ENCODE measurements at places on chromosomes 6 and 20. TPM values are rescaled to one million over a fixed set of nuclear protein-coding genes. Genes with fewer than 3 reads are reported as not detected.
A peak's percentile ranks its signal among the peaks of the same experiment; 100 is the strongest.

The FAM217A gene
- not detected for total RNA-seq

The CYP39A1 gene
- not detected for total RNA-seq

The MAS1 gene
- total RNA-seq = not detected

The TNFRSF6B gene
- 0.84 TPM for total RNA-seq

The HLA-DPA1 gene
- total RNA-seq = 1.8 TPM

The ZC3H12D gene
- 0.21 TPM for total RNA-seq

The PTCHD4 gene
- total RNA-seq = 0.91 TPM

The TRIM10 gene
- not detected for total RNA-seq

The TEAD3 gene
- total RNA-seq = 44.8 TPM

The SLC35F1 gene
- total RNA-seq = not detected

The CST4 gene
- total RNA-seq = not detected

The TBXT gene
- not detected for total RNA-seq

The ZNF391 gene
- 2.4 TPM for total RNA-seq

DNA sequence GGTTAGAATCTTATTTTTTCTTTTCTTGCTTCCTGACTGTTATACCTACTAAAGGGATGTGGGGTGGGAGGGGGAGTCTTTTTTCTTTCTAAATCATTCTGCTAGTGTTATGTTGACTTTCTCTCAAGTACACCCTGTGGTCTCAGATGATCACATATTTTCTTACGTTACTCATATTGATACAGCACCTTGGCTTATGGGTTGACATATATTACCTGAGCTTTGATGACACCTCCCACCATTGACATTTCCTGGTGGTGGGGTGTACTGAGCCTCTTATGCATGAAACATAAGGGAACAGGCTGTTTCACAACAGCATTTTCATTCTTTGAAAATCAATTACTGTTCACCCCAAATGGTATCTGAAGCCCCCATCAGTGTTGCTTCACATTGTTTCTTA is 169.8 kb downstream of the MMS22L start:
- H3K36me3 ChIP-seq = no peaks in the 10 kb centered on the region
- H3K27me3 ChIP-seq = peaks cover 7% of the 10 kb centered on the region
- H3K27ac ChIP-seq = no peak overlapping the region
- H3K4me3 ChIP-seq = no peak overlapping the region

DNA sequence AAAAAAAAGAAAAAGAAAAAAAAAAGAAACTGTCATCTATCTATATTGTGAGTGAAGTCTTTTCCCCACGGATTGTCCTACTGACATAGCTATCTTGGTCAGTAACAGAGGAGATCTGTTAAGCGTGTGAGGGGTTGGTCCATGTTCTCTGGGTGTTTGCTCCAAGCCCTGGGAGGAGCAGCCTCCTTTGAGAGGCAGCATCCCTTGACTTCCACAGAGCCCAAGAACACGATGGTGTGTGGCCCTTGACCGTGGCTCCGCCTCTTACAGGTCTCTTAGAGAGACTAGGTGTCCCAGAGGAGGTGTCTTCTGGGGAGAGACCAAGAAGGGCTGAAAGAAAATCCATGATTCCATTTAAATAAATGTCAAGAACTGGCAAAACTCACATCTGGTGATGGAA is 60.1 kb upstream of the GTSF1L start:
- H3K4me3 ChIP-seq = no peak overlapping the region
- no peaks in the 10 kb centered on the region for H3K27me3 ChIP-seq
- peak; percentile 65 for DNase-seq
- H3K27ac ChIP-seq = no peak overlapping the region
- no peaks in the 10 kb centered on the region for H3K4me1 ChIP-seq
- no peaks in the 10 kb centered on the region for H3K36me3 ChIP-seq

GRCh38 chr6:114287461-114287860 is 55.4 kb downstream of the HS3ST5 start:
- H3K27ac ChIP-seq = no peak overlapping the region
- no peaks in the 10 kb centered on the region for H3K4me1 ChIP-seq
- H3K27me3 ChIP-seq = peaks cover 4% of the 10 kb centered on the region
- no peak overlapping the region for H3K4me3 ChIP-seq
- no peak for DNase-seq
- no peaks in the 10 kb centered on the region for H3K36me3 ChIP-seq

GRCh38 chr20:25320035-25320800 is 70.4 kb downstream of the ABHD12 start:
- H3K27me3 ChIP-seq = no peaks in the 10 kb centered on the region
- no peak overlapping the region for H3K27ac ChIP-seq
- H3K4me1 ChIP-seq = peaks cover 7% of the 10 kb centered on the region
- peak; percentile 57 for DNase-seq
- no peak overlapping the region for H3K4me3 ChIP-seq
- H3K36me3 ChIP-seq = peaks cover 5% of the 10 kb centered on the region

DNA sequence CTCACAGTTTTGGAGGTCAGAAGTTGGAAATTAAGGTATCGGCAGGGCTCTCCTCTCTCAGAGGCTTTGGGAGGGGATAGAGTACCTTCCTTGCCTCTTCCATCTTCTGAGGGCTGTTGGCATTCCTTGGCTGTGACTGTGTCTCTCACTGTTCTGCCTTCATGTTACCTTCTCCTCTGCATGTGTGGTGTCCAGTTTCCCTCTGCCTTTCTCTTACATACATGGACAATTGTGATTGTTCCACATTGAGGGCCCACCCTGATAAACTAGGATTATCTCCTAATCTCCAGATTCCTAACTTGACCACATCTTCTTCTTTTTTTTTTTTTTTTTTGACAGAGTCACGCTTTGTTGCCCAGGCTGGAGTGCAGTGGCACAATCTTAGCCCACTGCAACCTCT is 72.1 kb upstream of the SPACA1 start:
- no peaks in the 10 kb centered on the region for H3K4me1 ChIP-seq
- DNase-seq = no peak
- H3K4me3 ChIP-seq = no peak overlapping the region
- no peaks in the 10 kb centered on the region for H3K36me3 ChIP-seq
- H3K27me3 ChIP-seq = peaks cover 10% of the 10 kb centered on the region

- no peak overlapping the region for H3K27ac ChIP-seq
- H3K4me3 ChIP-seq = no peak overlapping the region
- H3K27me3 ChIP-seq = no peaks in the 10 kb centered on the region
- H3K36me3 ChIP-seq = no peaks in the 10 kb centered on the region
- DNase-seq = no peak
- H3K4me1 ChIP-seq = peaks cover 9% of the 10 kb centered on the region
These were observed 290.1 kb upstream of the PRDM1 start for GRCh38 chr6:105795913-105796517.

GRCh38 chr6:10692965-10693538 is 1.4 kb downstream of the C6orf52 start:
- no peaks in the 10 kb centered on the region for H3K36me3 ChIP-seq
- H3K27ac ChIP-seq = no peak overlapping the region
- peak overlapping the region; percentile 98 for H3K4me3 ChIP-seq
- peaks cover 6% of the 10 kb centered on the region for H3K27me3 ChIP-seq
- no peak for DNase-seq

DNA sequence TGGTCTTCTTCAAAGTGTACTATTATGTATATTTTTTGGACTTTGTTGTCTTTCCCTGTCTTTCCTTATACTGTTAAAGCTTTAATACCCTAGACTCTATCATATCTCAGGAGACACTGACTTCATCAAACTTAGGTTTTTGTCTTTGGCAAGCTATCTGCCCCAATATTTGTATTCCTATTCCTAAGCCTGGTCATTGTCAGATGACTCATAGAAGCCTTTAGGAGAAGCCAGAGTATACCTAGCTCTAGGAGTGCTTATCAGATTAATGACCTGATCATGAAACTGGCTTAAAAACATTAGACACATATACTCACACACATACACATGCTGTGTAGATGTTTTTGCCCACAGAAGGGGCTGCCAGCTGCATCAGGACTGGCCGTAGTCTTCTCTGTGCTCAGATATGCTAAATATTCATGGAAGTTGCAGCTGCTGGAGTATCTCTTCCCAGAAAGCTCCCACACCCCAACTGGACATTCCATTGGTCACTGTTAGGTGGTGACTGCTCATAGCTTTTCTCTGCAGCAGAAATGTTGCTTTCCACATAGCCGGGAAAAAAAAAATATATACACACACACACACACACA is 102.0 kb downstream of the ANKS1A start:
- no peaks in the 10 kb centered on the region for H3K27me3 ChIP-seq
- H3K27ac ChIP-seq = no peak overlapping the region
- peaks cover 18% of the 10 kb centered on the region for H3K36me3 ChIP-seq
- DNase-seq = no peak
- no peak overlapping the region for H3K4me3 ChIP-seq
- no peaks in the 10 kb centered on the region for H3K4me1 ChIP-seq

GRCh38 chr6:111013144-111013915 is 31.5 kb downstream of the RPF2 start:
- no peak overlapping the region for H3K4me3 ChIP-seq
- H3K27me3 ChIP-seq = no peaks in the 10 kb centered on the region
- H3K36me3 ChIP-seq = peaks cover 34% of the 10 kb centered on the region

DNA sequence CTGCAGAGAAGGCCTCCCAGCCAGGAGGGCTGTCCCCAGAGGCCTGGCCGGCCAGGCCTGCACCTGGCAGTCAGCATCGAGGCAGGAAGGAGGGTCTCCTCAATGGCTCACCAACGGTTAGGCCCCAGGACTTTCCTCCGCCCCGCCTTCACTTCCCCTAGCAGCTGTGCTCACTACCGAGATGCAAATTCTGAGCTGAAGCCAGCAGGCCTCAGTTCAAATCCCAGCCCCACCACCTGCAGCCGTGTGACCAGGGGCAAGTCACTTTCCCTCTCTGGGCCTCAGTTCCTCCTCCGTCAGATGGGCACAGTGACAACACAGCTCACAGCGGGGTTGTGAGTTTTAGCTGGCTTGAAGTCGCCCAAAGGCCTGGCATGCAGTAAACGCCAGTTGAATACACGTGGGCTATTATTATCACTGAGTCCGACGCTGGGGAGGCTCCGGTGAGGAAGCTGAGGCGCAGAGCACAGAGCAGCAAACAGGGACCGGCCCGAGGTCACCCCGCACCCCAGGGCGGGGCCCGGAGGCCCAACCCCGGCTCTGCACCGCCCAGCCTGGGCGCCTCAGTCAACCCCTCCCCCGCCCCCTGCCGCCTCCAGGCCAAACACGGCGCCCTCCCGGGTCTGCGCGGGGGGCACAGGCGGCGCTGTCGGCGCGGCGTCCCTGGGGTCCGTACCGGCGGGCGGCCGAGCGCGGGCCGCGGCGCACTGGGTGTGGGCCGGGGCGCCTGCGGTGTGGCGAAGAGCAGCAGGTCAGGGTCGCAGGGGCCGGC is 671 bp downstream of the E2F1 start:
- no peak for DNase-seq
- H3K36me3 ChIP-seq = no peaks in the 10 kb centered on the region
- H3K27me3 ChIP-seq = no peaks in the 10 kb centered on the region

DNA sequence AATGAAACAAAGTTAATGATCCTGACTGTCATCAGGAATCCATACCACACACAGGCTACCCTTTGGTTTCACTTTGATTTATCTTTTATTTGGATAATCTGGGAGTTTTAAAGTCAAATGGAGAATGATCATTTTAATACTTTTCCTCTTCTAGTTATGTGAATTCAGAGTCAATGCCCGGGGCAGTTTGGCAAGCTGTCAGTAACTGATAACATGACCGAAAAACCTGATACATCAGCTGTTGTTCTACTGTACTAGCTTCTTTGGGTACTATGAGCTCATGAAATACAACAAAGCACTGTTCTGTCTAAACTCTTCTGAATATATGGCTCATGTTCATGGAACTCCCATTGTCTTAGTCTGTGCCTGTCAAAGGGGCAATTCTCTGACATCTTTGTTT is 30.2 kb downstream of the KLHL31 start:
- H3K27me3 ChIP-seq = peaks cover 24% of the 10 kb centered on the region
- no peaks in the 10 kb centered on the region for H3K36me3 ChIP-seq
- peaks cover 4% of the 10 kb centered on the region for H3K4me1 ChIP-seq
- no peak overlapping the region for H3K27ac ChIP-seq

DNA sequence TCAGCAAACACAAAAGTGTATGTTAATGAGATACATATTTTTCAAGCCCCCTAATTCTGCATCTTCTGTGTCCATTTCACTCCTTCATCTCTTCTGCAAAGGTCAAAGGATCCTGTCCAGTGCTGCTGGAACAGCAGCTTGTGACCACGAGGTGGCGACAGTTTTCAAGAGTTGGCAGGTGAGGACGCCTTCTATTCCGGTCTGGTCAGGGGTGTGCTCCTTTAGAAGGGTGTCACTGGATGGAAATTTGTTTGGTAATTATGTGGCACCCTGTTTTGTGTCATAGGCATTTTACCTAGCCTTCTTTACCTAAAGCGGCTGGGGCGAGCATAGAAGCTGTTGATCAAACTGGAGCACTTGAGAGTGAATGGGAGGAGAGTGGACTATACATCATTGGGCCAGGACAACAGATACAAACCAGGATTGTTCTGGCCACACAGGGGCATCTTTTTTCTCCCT is 32.9 kb upstream of the ERVFRD-1 start:
- no peak for DNase-seq
- H3K4me3 ChIP-seq = no peak overlapping the region
- peaks cover 2% of the 10 kb centered on the region for H3K36me3 ChIP-seq

GRCh38 chr6:152295920-152296319 is 341.2 kb downstream of the SYNE1 start:
- peaks cover 7% of the 10 kb centered on the region for H3K4me1 ChIP-seq
- H3K4me3 ChIP-seq = no peak overlapping the region
- no peak overlapping the region for H3K27ac ChIP-seq
- peaks cover 39% of the 10 kb centered on the region for H3K36me3 ChIP-seq
- H3K27me3 ChIP-seq = no peaks in the 10 kb centered on the region

- no peak overlapping the region for H3K27ac ChIP-seq
- H3K27me3 ChIP-seq = no peaks in the 10 kb centered on the region
- peaks cover 43% of the 10 kb centered on the region for H3K36me3 ChIP-seq
- peaks cover 15% of the 10 kb centered on the region for H3K4me1 ChIP-seq
- no peak overlapping the region for H3K4me3 ChIP-seq
These were observed 44.8 kb downstream of the GCLC start for GRCh38 chr6:53500095-53500494.

DNA sequence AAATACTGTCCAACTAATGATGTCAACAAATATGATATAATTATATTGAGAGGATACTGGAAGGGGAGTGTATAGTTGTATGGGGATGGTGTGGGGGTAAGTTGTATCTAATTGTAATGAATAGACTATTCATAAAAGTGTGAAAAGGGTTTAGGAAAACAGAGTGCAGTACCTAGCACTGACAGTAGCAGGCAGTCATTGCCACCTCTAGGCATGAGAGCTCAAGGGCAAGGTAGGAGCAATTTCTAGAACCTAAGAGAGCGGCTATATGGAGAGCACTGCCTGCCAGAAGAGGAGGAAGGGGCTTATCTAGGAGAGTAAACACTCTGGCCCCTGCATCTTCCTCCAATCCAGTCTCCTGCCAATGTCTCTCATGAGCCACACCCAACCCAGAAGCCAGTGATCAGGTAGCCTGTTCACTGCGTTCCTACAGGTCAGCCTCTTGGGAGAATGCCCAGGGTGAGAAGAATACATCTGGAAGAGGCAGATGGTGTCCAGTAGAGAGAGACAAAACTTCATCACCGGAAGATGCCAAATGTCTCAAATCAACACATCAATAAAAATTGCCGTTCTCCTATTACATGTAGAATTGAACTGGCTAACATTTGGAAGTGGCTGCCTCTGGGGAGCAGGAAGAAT is 200.0 kb downstream of the LY86 start:
- DNase-seq = no peak
- peaks cover 14% of the 10 kb centered on the region for H3K4me1 ChIP-seq
- H3K4me3 ChIP-seq = no peak overlapping the region
- H3K27ac ChIP-seq = no peak overlapping the region
- no peaks in the 10 kb centered on the region for H3K27me3 ChIP-seq

GRCh38 chr6:138001750-138002349 is 105.4 kb downstream of the PERP start:
- H3K4me1 ChIP-seq = no peaks in the 10 kb centered on the region
- H3K27ac ChIP-seq = no peak overlapping the region
- H3K4me3 ChIP-seq = no peak overlapping the region

- H3K27ac ChIP-seq = peak overlapping the region; percentile 100
- H3K27me3 ChIP-seq = no peaks in the 10 kb centered on the region
- DNase-seq = no peak
- H3K36me3 ChIP-seq = peaks cover 47% of the 10 kb centered on the region
- H3K4me1 ChIP-seq = peaks cover 41% of the 10 kb centered on the region
- H3K4me3 ChIP-seq = peak overlapping the region; percentile 99
These were observed 5.1 kb downstream of the TFAP2A start for GRCh38 chr6:10409731-10410206.
